Cerebellar nuclear complex (tissue), 1 donor: ENCODE measurements at places on chromosomes 16 and 17.

GRCh38 chr17:7404737-7405349 lies 946 bp upstream of the TMEM256 start:
- DNase-seq, result no peak

DNA sequence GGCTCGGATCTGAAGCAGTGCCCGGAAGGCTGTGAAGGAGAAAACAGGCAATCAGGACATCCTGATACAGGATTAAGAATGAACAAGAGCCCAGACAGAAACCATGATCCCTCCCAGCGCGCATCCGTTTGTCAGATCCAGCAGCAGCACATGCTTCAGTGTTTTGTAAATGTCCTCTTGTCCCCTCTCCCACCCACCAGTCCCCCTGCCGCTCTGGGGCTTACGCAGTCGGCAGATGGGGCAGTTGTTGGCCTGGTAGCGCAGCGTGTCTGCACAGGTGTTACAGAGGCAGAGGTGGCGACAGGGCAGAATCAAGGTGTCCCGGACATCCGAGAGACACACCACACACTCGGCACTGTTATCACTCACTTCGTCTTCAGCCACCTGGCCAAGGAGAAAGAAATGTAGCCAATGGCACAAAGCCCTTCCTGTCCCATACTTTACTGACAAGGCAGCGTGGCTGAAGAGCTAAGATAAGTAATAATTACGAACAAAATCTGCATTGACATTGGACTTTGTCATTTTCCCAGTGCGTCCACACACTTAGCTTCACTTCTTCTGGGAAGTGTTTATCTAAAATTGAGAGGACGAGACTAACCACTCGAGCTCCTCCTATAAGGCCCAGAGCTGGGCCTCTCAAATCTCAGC lies 20.7 kb upstream of the FOXJ1 start:
- no peak for DNase-seq

DNA sequence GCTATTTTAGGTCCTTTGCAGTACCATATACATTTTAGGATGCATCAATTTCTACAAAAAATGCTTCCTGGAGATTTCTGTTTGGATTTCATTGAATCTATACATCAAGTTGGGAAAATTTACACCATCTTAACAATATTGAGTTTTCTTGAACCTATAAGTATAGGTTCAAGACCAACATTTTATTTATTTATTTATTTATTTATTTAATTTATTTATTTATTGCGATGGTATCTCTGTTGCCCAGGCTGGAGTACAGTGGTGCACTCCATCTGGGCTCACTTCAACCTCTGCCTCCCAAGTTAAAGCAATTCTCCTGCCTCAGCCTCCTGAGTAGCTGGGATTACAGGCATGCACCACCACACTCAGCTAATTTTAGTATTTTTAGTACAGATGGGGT lies 125.0 kb upstream of the HS3ST2 start:
- no peak for DNase-seq

GRCh38 chr17:41660221-41660711 lies 28.4 kb upstream of the EIF1 start:
- DNase-seq, result no peak

DNA sequence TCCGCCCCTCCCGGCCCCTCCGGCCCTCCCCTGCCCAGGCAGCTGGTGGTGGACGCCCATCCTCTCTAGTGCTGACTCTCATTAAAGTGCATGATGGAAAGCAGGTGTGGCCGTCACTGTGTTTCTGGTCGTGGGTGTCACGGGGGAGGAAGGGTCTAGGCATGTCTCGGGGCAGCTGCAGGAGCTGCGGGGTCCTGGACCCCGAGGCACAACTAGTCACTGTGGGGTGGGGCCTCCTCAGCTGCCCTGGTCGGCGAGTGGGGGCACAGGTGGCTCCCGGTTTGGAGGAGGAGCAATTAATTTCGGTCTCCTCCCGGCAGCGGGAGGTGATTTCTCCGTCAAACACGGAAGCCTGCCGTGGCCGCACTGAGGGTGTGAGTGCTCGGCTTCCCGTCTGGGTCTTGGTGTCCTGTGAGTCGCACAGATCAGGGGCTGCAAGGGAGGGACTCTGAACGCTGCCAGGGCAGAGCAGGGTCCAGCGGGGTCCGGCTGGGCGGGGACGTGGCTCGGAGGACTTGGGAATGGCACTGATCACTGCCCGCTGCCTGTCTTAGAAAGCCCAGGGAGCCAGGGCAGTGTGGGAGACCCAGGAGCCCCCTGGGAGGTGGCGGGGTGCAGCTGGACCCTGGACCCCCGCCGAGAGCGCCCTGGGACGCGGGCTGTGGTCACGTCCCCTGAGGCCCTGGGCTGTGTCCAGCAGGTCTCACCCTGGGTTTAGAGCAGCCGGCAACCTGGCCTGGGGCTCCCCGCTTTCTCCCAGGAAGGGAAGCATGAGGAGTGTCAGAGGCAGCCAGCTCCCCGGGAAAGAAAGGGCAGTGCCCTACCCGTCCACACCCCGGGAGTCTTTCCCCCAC lies 3.3 kb downstream of the TPSD1 start:
- DNase-seq, result no peak

DNA sequence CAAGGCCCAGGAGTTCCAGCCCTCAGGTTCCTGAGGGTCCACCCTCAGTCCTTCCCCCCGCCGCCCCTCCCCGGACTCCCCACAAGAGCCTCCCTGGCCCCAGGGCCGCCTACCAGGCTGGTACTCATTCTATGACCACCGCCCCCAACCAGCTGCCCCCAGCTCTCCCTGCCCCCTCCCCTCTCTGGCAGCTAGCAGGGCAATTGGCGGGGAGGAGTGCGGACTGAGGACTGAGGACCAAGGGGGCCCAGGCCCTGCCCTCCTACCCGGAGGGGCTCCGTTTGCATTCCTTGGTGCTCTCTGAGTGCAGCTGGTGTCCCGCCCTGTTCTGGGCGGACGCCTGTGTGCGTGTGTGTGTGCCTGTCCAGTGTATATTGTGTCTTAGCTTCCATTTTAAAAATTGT lies 19.1 kb downstream of the UNC13D start:
- DNase-seq, result no peak

DNA sequence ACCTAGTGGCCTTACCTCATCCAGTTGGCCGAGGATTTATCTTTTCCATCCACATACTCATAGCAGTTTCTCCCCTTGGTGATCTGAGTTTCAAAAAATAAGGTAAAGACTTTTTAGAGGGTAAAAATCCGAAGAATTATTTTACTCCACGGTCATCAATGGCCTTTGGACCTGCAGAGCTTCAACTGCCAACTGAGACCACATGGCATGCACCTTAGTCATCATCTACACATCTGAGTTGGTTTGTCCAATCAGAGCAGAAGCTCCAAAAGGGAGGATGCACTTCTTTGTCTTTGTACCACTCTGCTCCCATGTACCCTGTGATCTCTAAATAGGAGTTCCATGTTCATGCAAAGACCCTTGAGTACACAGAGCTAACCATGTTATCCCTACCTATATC lies 15.7 kb downstream of the PRDM7 start:
- no peak for DNase-seq

DNA sequence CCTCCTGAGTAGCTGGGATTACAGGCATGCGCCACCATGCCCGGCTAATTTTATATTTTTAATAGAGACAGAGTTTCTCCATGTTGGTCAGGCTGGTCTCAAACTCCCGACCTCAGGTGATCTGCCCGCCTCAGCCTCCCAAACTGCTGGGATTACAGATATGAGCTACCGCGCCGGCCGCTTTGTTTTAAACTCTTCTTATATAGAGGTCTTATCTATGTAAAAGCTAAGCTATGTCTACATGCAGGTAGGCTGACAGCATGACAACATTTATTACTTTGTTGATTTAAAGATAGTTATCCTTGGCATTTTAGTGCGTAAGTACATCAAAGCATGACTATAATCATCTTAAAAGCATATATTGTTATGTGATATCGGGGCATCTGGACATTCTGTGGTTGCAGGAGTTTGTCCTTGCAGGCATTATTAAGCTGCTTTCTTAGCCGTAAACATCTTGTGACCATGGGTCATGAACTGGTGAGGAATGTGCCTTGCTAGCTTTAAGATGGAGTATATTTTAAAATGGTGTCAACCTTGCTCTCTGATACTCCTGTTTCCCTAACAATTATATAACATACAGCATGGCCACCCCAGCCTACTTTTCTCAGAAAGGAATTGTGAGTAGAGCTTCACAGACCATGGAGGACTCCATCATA lies 45.8 kb upstream of the TAOK1 start:
- no peak for DNase-seq

- no peak for DNase-seq
Observed at GRCh38 chr17:42562388-42563142, 617 bp downstream of the COASY start.

DNA sequence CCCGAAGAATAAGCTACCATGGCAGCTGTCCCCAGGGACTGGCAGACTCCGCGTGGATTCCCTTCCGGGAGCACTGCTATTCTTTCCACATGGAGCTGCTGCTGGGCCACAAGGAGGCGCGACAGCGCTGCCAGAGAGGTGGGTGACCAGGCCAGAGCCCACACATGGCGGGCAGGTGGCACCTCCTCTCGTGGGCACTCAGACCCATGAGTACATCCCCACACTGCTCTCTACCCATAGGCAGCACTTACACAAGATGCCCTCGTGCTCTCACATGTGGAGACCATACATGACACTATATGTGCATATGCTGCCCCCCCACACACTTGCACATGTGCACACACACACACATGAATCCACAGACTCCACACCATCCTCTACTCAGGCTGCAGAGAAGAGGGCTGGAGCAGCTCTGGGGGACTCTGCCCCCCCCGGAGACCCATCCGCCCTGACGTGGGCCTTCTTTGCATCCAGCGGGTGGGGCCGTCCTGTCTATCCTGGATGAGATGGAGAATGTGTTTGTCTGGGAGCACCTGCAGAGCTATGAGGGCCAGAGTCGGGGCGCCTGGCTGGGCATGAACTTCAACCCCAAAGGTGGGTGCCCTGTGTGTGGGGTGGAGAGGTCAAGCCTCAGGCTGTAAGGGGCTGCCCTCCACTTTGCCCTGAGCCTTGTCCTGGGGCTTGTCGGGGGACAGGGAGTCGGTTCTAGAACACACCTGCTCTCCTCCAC lies 62.9 kb downstream of the MRC2 start:
- DNase-seq, result no peak

DNA sequence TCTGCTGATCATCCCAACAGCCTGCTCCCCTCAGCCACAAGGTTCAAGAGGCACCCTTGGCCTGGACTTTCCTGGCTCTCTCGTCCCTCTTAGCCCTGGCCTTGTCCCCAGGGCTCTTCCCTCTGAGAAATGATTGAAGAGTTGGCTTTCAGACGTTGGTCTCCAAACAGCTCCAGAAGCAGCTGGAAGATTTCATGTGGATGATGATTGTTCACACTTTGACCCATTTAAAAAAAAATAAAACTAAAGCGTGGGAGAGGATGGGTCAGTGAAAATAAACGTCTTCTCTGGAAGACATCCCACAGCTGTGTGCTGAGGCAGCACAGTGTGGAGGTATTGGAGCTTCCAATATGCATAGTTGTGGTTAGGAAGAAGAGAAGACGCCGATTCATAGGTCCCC lies 54.7 kb upstream of the CDH11 start:
- DNase-seq, result no peak

GRCh38 chr16:4431023-4431422 lies 5.4 kb downstream of the DNAJA3 start:
- no peak for DNase-seq

DNA sequence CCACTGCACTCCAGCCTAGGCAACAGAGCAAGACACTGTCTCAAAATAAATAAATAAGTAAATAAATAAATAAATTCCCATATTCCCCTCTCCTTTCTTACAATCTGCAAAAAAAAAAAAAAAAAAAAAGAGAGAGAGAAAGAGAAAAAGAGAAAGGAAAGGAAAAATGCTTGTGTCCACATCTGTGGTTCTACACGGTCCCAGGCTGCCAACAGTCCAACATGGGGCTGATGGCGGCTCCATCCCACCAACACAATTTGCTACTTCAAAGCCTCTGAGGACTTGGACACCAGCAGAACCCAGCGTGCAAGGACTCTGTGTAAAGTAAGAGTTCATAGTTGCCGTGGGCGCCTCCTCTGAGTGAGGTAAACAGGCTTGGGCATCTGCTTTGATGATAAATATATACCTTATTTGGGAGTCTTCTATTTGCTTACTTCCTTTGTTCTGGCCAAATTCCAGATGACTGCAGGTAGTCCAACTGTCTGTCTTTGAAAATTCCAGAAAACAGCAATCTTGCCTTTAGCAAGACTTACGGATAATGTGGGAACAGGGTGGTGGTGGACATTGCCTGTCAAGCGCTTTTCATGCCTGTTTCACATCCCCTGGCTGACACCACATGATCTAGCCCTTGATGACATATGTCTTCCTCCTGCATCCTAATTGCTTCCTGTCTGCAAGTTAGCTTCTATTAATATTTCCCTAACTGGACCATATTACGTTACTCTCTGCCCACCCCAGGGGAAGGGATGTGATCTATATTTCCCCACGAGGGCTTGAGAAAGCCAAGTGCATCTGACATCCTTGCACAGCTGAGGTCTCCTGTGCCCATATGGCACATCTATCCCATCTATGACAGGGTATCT lies 10.1 kb downstream of the LITAF start:
- DNase-seq, result no peak

DNA sequence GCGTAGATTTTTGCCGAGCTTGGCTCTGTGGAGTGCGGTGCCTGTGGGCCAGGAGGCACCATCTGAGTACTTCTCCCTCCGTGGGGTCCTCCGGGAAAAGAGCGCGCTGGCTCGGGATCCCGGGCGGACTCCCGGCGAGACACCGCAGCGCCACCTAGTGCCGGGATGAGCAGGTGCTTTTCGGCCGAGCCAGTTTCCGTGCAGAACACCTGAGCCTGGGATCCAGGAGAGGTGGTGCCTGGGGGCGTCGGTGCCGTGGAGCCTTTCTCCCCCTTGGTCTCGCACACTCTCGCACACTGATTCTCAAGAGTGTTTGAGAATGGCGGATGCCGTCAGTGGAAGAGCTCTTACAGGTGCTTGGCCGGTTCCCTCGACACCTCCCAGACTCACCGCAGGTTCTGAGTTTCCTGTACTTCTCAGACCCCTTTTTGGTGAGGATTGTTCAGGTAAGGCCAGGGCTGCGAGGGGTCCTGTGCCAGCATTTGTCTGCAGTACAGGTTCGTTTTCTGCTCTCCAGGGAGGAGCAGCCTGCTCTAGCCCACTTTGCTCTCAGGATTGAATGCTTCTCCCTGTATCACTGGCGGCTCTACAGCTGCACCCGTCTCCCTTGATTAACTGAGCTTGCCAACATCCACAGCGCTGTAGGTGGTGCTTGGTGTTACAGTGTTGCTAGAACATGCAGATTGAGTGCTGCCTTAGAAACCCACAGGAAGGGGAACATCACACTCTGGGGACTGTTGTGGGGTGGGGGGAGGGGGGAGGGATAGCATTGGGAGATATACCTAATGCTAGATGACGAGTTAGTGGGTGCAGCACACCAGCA lies 23.3 kb downstream of the TBCD start:
- peak; percentile 29 for DNase-seq

DNA sequence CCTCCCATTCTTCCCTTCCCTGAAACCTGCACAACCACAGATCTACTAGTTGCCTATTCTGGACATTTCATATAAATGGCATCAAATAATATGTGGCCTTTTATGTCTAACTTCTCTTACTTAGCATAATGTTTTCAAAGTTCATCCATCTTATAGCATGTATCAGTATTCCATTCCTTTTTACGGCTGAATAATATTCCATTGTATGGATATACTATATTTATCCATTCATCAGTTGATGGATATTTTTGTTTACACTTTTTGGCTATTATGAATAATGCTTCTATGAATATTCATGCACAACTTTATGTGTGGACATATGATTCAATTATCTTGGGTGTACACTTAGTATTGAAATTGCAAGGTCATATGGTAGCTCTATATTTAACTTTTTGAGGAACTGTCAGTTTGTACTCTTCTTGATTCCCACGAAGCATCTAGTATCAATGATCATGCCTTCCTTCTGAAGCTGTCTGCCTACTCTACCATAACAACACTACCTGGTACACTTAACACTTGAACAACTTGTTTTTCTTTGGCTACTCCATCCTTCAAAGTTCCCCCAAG lies 12.7 kb upstream of the CHD3 start:
- no peak for DNase-seq

- DNase-seq, result no peak
Observed at GRCh38 chr17:75548813-75549212, 23.3 kb downstream of the LLGL2 start.
